ENCODE measurements at places on chromosomes 7 and 10.

DNA sequence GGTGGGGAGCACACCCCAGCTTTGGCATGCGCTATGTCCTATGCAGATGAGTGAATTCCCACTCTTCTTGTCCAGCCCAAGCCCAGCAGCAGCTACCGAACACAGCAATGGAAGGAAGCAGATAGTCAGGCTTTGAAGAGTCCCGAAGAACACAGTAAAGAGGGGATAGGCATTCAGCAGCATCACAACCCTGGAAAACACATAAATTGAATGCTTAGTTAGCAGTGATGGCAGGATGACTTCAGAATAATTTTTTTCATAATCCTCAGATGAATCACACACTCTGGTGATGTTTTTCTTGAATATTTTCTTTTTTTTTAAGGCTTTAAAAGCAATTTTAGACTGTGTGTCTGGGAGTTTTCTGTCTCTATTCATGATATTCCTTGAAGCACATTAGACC lies 95.8 kb downstream of the CFAP58 start:
- no peak for DNase-seq

GRCh38 chr7:30224511-30225062 lies 59.8 kb upstream of the ZNRF2 start:
- DNase-seq, result peak; percentile 51

GRCh38 chr10:56082169-56082568 lies 278.9 kb downstream of the ZWINT start:
- DNase-seq, result no peak

- peak; percentile 43 for DNase-seq
Observed at GRCh38 chr7:30612658-30613265, 18.1 kb downstream of the GARS1 start.

DNA sequence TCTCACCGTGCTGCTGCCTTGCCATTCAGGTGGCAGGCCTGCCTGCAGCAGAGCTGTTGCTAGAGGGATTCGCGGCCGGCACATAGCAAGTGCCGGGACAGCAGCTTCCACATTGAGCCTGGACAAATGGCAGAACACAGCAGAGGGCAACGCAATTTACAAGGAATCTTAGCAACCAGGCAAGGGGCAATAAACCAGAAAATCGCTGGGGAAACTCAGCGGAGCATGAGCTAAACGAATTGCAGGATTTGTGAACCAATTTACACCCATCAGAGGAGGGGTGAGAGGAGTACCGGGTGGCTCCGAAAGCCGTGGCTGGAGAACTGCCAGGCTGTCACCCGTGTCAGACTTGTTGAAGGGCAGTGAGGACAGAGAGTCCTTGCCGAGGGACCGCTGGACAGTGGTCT lies 58.6 kb upstream of the LOXL4 start:
- DNase-seq, result no peak

DNA sequence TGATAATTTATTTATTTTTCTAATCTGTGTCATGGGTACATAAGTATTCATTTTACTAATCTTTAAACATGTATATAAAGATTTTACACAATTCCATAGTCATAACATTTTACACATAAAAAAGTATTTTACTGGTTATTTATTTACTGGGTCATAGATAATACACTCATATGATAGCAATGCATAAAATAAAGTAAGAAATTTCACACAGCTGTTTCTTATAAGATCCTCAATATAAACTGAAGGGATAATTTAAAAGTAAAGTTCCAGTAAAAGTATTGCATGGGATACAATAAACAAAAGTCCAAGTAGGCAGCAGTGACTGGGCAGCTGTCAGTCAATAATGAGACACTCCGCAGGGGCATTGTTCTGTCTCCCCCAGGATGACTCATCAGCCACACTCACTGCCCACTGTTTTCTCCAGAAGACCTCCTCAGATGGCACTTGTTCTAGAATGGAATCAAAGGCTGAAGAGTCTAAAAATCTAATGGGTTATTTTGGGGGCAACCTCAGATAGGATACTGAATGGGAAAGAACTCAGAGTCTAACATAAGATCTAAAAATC lies 32.7 kb downstream of the DPY19L1 start:
- DNase-seq, result no peak

- no peak for DNase-seq
Observed at GRCh38 chr10:7480742-7481367, 70.0 kb upstream of the SFMBT2 start.

GRCh38 chr7:108136191-108136688 lies 6.1 kb upstream of the LAMB4 start:
- no peak for DNase-seq

GRCh38 chr10:119701861-119702260 lies 24.0 kb upstream of the INPP5F start:
- DNase-seq, result no peak

DNA sequence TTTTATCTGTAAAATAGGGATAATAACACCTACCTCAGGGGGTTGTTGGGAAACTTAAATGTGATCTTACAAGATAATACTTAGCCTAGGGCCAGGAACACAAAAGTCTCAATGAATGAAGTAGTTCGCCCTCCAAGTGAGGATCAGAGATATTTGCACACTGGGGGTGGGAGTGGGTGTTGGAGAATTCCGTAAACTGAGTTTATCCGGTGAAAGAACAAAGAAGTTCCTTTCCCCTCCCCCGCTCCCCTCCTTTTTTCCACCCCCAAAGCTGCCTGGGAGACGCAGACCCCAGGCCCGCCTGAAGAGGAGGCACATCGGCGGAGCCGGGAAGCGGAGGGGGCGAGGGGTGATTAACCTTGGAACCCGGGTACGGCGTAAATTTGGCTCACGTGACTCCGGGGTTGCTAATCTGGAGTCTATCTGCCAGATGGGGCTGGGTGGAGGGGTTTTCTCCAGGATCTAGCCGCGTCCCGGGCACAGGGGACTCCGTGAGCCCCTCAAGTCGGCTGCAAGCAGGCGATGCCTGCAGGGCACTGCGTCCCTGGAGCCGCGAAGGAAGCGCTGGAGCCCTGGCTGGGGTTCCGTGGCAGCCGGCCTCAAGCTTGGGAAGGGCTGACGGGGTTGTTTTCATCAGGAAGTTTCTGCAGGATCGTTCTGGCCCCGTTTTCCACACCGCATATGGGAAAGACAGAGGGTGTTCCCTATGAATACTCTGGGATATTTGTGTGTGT lies 1.4 kb upstream of the PODXL start:
- DNase-seq, result no peak

DNA sequence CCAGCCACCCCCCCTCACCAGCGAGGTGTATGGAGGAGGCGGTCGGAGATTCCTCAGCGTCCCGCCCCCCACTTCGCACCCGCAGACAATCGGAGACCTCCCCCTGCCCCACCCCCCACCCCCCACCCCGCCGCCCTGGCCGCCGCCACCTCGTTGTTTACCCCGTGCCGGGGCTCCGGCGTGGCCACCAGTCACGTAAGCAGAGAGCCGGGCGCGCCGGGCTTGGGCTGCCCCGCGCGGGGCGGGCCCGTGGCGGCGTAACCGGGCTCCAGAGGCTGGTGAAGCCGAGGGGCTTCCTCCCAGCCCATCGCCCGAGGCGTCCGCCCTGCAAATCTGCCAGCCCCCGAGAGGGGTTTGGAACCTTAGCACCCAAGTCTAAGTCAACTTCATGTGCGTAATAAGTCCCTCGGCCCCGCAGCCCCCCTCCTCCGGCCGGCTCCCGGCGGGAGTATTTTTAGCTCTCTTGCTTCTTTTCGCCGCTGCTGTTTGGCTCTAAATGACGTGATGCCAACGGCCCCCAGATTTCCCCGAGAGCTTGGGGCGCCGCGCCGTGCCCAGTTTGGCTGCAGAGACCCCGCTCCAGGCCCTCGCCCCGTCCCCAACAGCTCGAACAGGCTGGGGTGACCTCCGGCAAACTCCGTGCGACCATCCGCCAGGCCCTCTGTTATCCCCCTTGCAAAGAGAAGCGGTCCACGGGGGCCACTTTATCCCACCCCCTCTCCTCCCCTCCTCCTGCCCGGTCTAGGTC lies 2.7 kb downstream of the MXI1 start:
- DNase-seq, result no peak

- DNase-seq, result no peak
Observed at GRCh38 chr10:20181434-20181833, 365.2 kb downstream of the PLXDC2 start.

- no peak for DNase-seq
Observed at GRCh38 chr10:103550229-103550628, 56.7 kb downstream of the NEURL1 start.

Data from epithelial cell of prostate (primary cell).